ENCODE measurements at places on chromosomes 7 and 10.

DNA sequence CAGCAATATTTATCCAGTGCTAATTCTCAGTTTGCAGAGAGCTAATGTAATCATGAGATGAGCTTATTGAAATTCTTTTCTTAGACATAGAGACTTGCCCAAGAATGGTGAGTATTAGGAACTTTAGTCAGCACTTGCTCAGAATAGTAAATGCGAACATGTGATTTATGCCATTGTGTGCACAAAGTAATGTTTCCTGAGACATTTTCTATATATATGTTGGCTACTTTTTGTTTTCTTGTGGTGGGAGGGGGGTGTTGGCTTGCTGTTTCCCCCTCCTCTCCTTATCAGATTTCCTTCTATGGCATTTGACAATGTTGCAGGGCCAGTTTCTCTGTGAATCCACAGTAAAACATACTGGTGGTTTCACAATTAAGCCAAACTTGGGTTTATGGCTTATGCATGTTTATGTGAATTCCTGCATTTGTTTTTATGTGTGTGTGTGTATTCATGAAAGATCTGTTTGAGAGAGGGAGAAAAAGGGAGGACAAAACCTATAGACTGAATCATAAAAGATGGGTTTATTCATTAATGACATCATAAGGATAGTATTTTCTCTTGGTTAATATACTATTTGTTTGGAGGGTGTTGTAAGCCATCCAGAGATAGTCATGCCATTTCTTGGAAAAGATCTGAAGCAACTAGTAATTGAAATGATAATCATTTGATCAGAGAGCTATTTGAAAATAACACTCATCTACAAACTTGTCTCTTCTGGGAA is 36.3 kb downstream of the ARID5B start:
- no peak for DNase-seq

- no peak for DNase-seq
Observed at GRCh38 chr7:34211018-34211417, 305.7 kb downstream of the BMPER start.

GRCh38 chr10:94617389-94617944 is 66.1 kb upstream of the CYP2C18 start:
- DNase-seq: no peak

GRCh38 chr10:67438605-67439304 is 257.2 kb downstream of the CTNNA3 start:
- no peak for DNase-seq

- no peak for DNase-seq
Observed at GRCh38 chr7:35787925-35788324, 12.9 kb upstream of the SEPTIN7 start.

- DNase-seq: no peak
Observed at GRCh38 chr10:48700071-48700470, 15.4 kb downstream of the WDFY4 start.

DNA sequence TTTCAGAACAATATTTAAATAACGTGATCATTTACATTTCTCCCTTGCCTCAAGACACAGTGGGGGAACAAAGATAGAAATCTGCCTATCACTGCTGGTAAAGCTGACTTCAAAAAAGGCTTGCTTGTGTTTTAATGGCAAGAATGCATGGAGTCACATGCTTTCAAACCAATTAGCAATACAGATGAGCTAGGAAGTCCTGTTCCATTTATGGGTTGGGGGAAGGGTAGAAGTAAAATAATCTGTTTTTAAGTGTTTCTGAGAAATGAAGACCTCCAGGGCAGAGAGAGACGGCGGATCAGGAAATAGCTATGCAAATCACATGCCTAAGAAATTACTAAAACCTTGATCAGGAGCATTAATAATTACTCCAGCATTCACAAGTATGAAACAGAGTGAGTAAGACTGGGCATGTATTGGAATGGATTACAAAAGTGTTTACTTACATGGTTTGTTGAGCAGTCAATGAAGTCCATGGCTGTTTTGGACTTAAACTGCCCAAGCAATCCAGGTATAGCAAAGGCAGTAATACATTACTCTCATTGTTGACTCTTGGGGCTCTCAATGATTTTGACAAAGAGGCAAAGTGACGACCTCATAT is 142.0 kb downstream of the ARID5B start:
- DNase-seq: no peak

DNA sequence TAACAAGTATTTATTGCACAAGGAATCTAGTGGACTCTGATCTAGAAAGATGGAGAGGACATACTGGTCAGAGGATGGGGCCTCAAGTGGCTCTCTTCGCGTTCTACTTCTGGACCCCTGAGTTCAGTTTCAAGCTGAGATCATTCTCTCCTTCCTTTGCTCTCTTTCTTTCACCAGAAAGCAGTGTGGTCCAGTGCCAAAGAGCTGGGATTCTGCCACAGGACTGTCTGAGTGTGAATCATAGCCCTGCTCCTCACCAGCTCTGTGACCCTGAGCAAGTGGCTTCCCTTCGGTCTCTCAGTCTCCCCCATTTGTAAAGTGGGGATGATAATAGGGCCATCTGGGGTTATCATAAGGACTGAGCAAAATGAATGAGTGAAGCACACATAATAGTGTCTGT is 715.2 kb downstream of the SUGCT start:
- DNase-seq: no peak

DNA sequence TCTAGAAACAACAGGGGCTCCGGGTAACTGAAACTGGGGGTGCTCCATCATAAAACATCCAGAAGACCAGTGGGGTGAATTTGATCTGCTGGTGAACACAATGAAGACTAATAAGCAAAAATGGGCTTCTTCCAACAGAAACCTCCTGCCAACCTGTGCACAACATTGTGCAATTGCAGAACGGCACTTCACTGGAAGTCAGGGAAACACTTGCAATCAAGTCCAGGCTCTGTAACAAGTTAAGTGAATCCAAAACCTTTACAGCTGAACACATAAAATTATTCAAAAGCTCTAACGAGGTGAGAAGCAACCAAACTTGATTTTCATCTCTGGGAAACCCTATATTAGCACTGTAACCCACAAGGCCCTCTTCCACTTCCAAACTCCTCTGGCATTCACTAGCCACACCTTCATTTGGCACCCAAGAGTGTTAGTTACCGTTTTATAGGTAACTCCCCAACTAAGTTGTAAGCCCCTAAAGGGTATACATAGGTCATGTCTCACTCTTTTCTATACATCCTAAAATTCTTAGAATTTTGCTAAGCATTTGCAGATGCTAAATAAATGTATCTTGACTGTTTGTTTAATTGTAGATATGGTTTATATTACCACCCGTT is 22.0 kb downstream of the IMMP2L start:
- DNase-seq: no peak

DNA sequence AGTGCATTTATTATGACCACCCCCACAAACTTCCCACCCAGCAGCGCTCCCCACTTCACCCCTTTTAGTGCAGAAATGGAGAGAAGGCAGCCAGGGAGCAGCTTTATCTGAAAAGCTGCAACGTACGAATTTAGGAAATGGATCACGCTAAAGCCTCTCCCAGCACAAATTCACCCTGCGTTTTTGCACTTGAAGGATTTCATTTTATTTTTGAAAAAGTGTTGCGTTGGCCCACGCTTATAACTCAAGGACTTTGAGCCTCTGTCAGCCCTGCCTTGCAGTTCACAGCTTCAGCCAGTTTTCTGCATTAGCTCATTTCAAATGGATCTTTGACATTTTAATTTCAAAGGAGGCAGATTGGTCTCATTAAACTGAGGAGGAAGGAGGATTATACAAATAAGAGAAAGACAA is 556.1 kb downstream of the KCNMA1 start:
- no peak for DNase-seq

GRCh38 chr10:96532523-96532922 is 18.8 kb upstream of the TLL2 start:
- no peak for DNase-seq

GRCh38 chr10:92691591-92692079 is 1.9 kb downstream of the HHEX start:
- no peak for DNase-seq
